Stimulated activated CD4-positive, alpha-beta T cell treated with anti-CD3 and anti-CD28 coated beads, Interleukin-1b, Interleukin-23, amount 100 ng/mL, for 24 hours (primary cell): ENCODE measurements at places on chromosomes 1 and 21.

- DNase-seq: no peak
Measured at GRCh38 chr21:34886240-34887104, 162.6 kb downstream of the RUNX1 start.

- peak; percentile 60 for DNase-seq
Measured at GRCh38 chr1:46532498-46533178, 18.8 kb downstream of the KNCN start.

GRCh38 chr21:26469789-26470188, 103.3 kb downstream of the CYYR1 start:
- no peak for DNase-seq

GRCh38 chr1:84896279-84896678, 3.3 kb upstream of the LPAR3 start:
- no peak for DNase-seq

DNA sequence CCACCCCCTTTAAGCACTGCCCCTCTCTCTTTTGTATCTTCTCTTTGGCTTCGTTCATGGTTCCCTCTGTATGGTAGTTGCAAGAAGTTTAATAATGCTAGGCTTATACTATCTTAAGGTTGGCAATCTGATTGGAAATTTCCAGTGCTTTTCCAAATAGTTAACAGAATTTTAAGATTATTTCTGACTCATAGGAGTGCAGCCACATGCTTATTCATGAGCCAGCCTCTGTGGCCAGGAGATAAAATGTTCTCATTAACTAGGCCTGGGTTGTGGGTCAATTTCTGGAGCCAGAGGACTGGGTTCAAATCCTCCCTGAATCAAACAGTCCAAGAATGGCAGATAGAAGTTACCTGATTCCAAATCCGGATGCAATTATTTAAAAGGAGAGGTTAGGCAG, 103.1 kb downstream of the ATP6V1G3 start:
- no peak for DNase-seq

DNA sequence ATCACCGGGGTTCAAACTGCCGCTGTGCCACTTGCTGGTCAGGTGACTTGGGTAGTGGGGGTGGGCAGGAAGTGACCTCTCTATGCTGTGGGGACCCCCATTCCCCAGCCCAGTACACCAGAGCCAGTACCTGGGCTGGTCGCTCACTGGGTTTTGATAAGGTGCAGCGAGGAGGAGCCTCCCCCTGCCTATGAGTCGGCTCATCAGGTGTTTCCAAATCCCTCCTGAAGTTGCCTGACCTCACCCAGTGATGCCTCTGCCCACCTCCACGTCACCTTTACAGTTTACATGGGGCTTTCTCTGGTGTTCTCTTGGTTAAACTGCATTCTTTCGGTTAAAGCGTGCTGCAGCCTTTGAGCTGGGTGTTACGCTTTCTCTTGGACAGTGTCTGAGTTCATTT, 58.2 kb downstream of the ARHGEF10L start:
- no peak for DNase-seq

GRCh38 chr1:1627261-1627828, 4.6 kb upstream of the MMP23B start:
- no peak for DNase-seq

GRCh38 chr1:118984722-118985639, 3.2 kb downstream of the TBX15 start:
- DNase-seq: no peak

- DNase-seq: no peak
Measured at GRCh38 chr1:200379940-200380588, 29.8 kb downstream of the ZNF281 start.

DNA sequence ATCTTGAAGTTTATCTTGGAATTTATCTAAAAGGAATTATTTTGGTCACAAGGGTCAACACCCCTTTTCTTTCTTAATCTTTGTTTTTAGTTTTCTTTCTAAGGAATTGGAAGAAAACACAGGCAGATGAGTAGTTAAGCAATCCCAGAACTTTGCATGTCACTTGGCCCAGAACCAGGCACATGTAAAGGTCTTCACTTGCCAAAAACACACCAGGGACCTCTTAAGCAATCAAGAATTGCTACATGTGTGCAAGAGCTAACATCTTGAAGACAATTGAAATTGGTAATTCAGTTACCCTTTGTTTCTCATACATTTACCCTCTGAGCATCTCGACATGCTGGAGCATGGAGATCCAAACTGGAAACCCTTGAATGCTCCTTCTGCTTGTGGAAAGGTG, 114.2 kb downstream of the ZC3H11B start:
- no peak for DNase-seq

GRCh38 chr1:116847688-116848531, 61.8 kb upstream of the PTGFRN start:
- DNase-seq: no peak

DNA sequence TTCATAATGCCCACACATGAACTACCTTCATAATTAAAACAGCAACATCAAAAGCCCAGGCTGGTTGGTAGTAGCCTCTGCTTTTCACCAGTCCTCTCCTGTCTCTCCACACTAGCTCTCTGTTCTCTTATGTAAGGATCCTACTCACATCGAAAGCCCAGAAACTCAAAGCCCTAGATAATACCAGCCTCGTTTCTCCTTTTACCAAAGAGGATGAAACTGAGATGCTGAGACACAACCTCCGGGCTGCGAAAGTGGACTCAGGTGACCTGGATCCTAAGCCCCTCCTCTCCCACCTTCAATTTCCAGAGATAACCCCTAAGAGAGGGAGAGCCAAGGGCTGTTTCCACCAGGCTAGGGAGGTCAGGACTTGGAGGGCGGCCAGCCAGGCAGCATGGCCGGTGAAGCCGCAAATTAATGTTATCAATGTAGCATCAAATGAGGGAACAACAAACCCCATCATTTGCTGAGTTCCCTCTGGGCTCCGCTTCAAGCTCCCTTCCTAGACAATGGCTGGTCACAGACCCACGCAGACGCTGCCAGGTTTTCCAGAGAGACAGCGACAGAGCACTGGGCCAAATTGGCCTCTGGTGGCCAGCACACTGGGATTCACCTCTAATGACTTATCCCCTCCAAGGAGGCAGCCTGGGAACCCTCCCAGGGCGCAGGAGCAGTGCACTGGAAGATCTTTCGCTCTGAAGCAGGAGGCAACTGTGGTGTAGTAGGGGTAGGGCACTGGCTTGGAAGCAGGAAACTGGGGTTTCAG, 20.7 kb upstream of the STMN1 start:
- DNase-seq: no peak

DNA sequence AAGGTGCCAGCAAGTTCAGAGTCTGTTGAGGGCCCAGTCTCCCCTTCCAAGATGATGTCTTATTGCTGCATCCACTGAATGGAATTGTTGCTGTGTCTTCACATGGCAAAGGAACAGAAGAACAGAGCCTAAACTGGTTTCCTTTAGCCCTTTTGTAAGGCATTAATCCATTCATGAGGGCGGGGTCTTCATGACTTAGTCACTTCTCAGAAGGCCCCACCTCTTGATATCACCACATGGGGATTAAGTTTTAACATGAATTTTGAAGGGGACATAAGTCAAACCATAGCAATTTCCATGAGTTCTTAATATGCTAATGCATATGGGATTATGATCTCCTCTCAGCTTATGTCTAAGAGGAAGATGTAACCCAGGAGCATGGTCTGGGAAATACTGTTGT, 182.9 kb downstream of the LRRC7 start:
- no peak for DNase-seq

GRCh38 chr21:33943293-33943692, 27.7 kb upstream of the ATP5PO start:
- DNase-seq: no peak
